ENCODE measurements at places on chromosomes 7 and 10. TPM values are rescaled to one million over a fixed set of nuclear protein-coding genes. Genes with fewer than 3 reads are reported as not detected.

DNA sequence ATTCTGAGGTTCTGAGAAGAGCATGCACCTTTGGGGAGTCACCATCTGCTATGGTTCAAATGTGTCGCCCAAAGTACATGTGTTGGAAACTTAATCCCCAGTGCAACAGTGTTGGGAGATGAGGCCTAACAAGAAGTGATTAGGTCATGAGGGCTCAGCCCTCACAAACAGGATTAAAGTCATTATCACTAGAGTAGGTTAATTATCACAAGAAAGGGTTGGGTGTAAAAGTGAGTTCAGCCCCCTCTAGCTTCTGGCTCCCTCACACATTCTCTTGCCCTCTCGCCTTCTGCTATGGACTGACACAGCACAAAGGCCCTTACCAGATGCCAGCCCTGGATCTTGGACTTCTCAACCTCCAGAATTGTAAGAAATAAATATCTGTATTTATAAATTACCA is 100.3 kb upstream of the C10orf90 start:
- no peaks in the 10 kb centered on the region for H3K4me1 ChIP-seq
- H3K27me3 ChIP-seq, result no peaks in the 10 kb centered on the region
- no peaks in the 10 kb centered on the region for H3K36me3 ChIP-seq

TWIST1 gene
- not detected for total RNA-seq

DNA sequence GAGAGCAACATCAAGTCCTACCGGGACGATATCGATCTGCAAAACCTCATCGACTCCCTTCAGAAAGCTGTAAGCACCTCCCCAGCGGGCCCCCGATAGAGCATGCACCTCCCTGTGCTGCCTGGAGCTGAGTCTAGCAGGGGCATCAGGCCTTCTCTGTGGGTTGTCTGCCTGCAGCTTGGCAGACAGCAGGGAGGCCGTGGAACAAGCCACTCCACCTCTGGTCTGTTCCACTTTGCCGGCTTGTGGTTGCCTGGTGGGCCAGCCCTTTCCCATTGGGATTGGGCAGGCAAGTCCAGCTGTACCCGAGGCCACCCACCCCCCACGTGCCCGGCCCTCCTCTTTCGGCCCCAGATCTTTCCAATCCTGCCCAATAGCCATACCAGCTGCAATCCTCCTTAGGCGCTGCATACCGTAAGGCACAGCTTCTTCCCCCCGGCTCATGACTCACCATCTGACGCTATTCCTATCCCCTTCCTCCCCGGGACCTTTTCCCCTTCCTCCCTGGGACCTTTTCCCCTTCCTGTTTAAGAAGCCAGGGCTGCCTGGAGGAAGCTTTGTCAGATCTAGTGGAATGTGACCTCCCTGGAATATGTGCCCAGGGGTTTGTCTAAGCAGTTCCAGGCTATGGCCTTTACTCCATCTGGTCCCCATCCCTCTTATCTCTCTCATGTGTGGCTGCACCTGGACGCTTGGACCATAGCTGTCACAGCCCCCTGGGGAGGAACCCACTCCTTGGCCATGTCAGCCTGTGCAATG is 28.1 kb upstream of the SH2D4B start:
- DNase-seq, result no peak
- H3K27me3 ChIP-seq, result no peaks in the 10 kb centered on the region
- no peak overlapping the region for H3K4me3 ChIP-seq
- H3K36me3 ChIP-seq, result no peaks in the 10 kb centered on the region
- peak overlapping the region; percentile 68 for H3K27ac ChIP-seq
- peaks cover 20% of the 10 kb centered on the region for H3K4me1 ChIP-seq

- H3K4me3 ChIP-seq, result no peak overlapping the region
- H3K27ac ChIP-seq, result no peak overlapping the region
- no peak for DNase-seq
- no peaks in the 10 kb centered on the region for H3K4me1 ChIP-seq
- no peaks in the 10 kb centered on the region for H3K36me3 ChIP-seq
Observed at GRCh38 chr7:130393101-130393561, 12.8 kb downstream of the CPA1 start.

CPEB3 gene
- 16.9 TPM for total RNA-seq
